ENCODE measurements at places on chromosomes 7 and 10. TPM values are rescaled to one million over a fixed set of nuclear protein-coding genes. Genes with fewer than 3 reads are reported as not detected.

Gene HOGA1
- total RNA-seq = under 0.01 TPM

Gene ZNF138
- 3.5 TPM for total RNA-seq

Gene VENTX
- not detected for total RNA-seq

Gene FRMPD2
- not detected for total RNA-seq

Gene AKR1D1
- not detected for total RNA-seq

Gene SPDYE8
- total RNA-seq = not detected

Gene HOXA3
- 0.18 TPM for total RNA-seq

Gene PSD
- total RNA-seq = 14.1 TPM

Gene SLC39A12
- total RNA-seq = not detected

Gene DOCK1
- total RNA-seq = 24.5 TPM

Gene ATRNL1
- under 0.01 TPM for total RNA-seq

Gene ZNF467
- total RNA-seq = 3.0 TPM

Gene ZNF365
- 1.2 TPM for total RNA-seq

Gene GLI3
- total RNA-seq = 3.9 TPM

Gene APBB1IP
- not detected for total RNA-seq

Gene TET1
- total RNA-seq = 2.8 TPM

Gene CABCOCO1
- 0.53 TPM for total RNA-seq

Gene MSMB
- not detected for total RNA-seq

Gene UPK3B
- not detected for total RNA-seq

Gene ASCC1
- total RNA-seq = 37.4 TPM

Gene BTBD16
- not detected for total RNA-seq

Measured in myometrial cell (primary cell).